ENCODE measurements at places on chromosomes 7 and 10.
A peak's percentile ranks its signal among the peaks of the same experiment; 100 is the strongest.

GRCh38 chr10:59864141-59864962, 42.0 kb downstream of the CCDC6 start:
- DNase-seq = no peak

DNA sequence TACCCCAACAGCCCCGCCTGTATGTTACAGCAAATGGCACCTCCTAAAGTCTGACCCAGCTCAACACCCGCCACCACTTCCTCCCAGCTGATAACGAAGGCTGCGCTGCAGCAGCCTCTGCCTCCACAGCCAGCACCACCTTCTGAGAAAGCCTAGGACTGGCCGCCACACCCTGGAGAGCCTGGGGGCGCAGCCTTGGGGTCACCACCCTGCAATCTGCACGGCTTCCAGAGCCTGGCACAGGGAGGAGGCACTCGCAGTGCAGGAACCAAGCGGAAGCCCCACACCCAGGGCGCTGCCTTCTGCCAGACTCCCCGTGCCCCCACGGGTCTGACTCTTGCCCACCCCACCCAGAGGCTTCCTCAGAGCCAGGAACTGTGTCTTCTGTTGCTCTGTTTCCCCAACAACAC, 112.5 kb downstream of the MAD1L1 start:
- DNase-seq = no peak

DNA sequence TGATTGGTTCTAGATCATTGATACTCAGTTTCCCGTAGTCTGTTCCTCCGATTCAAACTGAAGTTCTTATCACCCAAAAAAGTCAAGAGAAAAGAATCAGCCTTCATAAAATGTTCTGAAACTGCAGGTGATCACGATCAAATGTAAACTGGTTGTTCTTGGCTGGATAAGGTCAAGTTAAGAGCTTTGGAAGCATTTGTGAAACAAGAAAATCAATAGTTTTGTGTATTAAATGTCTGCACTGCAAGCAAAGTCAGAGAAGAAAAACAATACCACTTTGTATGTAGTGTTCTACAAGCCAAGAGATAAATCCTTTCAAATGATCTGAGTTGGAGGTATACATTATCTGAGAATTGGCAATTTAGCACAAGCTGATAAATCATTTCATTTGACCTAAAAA, 710.3 kb downstream of the SORCS1 start:
- DNase-seq = no peak

- DNase-seq = no peak
Observed at GRCh38 chr10:533611-534010, 155.9 kb downstream of the DIP2C start.

DNA sequence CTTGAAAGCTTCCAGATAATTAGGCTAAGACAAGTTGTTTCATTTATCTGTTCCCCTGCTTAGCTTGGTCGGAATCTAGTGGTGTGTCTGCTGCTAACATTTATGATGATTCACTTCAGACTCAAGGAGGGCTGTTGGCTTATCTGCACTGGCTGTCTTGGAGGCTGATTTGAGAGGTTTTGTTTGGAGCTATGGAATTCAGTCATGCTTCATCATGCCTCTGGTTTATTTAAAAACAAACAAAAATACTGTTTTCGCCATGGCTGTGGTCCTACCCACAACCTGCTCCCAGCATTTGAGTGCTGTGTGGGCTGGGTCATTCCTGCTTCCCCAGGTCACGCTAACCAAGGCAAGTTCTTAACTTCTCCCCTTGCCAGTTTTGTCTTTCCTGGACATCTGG, 11.7 kb upstream of the ARPC1B start:
- no peak for DNase-seq

GRCh38 chr10:30986053-30986555, 45.6 kb downstream of the ZNF438 start:
- no peak for DNase-seq

DNA sequence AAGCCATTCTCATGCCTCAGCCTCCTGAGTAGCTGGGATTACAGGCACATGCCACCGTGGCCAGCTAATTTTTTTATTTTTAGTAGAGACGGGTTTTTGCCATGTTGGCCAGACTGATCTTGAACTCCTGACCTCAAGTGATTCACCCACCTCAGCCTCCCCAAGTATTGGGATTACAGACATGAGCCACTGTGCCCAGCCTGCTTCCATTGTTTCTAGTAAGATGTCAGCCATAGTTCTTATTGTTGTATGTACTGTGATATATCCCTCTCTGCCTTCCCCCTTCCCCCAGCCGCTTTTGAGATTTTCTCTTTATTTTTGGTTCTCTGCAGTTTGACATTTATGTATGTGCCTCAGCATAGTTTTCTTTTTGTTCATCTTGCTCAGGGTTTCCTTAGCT, 87.9 kb upstream of the KLF14 start:
- no peak for DNase-seq

DNA sequence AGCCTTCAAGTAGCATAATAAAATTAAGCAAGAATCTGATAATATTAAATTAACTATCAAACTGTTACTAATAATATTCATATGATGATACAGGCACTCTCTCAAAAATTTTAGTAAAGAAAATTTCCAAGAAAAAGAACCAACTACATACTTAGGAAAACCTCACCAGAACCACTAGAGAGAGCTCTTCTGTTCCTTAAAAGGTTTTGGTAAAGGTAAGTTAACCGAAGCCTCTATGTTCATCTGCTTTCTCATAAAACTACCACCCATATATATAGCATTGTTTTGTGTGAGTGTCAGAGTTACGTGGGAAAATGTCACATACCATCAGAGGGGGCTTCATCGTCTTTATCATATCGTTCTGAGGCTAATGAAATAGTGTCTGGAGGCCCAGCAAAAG, 20.7 kb downstream of the SKAP2 start:
- no peak for DNase-seq

DNA sequence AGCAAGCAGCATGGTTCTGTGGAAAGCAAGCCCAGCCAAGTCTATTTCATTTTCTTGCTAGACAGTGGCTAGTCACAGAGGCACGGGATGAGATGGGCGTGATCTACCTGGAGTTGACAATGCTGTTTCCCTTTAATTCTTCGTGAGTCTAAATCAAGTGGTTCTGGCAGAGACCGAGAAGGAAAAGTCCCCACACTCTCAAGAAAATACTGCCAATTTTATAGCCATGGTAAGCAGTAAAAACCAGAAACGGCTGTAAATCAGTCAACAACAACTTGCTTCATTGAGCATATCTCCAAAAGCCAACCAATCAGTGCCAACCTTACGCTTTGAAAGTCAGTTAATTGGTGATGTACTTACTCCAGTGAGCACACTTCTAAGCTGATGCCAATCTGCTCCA, 223.4 kb downstream of the SEC23IP start:
- no peak for DNase-seq

- DNase-seq = no peak
Observed at GRCh38 chr7:4037308-4037707, 644.8 kb upstream of the FOXK1 start.

DNA sequence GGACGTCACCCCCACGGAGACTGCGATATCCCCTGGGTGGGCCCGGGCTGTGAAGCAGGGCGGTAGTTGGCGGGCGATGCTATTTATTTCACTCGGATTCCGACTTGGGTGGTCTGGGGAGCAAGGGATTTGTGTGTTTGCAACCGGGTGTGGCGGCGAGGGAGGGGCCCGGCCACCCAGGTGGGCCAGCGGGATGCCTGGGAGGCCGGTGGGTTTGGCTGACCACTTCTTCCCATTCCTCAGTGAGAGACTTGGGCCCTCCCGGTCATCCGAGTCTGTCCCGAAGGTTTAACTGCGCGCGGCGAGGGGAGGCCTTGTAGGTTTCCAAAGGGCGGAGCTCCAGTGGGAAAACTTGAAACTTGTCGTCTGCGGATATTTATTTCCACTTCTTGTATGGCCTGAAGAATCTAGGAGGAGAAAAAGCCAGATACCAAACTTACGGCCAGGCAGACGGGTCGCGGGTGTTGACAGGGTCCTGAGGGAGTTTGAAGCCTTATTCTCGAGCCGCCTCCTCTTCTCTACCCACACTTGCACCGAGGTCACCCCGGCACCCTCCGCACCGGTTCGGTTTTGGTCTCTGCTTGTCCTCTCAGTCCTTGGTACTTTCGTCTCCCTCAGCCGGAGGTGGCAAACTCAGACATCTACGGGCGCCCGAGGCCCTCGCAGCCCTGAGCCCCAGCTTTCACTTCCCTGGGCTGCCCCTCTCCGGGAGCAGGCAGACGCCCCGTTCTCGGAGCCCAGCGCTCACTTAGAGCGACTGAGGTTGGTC, 17.9 kb downstream of the ZNF316 start:
- DNase-seq = no peak

DNA sequence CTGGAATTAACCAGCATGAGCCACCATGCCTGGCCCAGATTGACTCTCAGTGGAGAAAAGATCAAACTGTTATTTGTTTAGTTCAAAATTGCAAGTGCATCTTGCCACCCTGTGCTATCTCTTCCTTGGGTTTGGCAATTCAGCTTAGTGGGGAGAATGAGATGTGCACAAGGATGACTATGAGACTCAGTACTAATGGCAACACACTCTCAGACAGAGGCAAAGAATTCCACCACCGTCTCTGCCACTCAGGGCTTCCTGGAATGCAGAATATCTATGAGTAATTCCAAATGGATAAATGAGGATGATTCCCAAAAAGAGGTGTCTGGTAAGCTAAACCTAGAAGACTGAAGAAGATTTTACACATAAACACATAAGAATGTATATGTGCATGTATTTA, 525.8 kb downstream of the NRG3 start:
- no peak for DNase-seq

- DNase-seq = no peak
Observed at GRCh38 chr7:26046150-26046549, 105.8 kb upstream of the NFE2L3 start.

GRCh38 chr10:129767751-129768150, 196.3 kb downstream of the EBF3 start:
- DNase-seq = no peak

- no peak for DNase-seq
Observed at GRCh38 chr7:128938544-128939074, 882 bp downstream of the IRF5 start.

GRCh38 chr7:118312966-118313365, 88.5 kb downstream of the ANKRD7 start:
- DNase-seq = no peak

DNA sequence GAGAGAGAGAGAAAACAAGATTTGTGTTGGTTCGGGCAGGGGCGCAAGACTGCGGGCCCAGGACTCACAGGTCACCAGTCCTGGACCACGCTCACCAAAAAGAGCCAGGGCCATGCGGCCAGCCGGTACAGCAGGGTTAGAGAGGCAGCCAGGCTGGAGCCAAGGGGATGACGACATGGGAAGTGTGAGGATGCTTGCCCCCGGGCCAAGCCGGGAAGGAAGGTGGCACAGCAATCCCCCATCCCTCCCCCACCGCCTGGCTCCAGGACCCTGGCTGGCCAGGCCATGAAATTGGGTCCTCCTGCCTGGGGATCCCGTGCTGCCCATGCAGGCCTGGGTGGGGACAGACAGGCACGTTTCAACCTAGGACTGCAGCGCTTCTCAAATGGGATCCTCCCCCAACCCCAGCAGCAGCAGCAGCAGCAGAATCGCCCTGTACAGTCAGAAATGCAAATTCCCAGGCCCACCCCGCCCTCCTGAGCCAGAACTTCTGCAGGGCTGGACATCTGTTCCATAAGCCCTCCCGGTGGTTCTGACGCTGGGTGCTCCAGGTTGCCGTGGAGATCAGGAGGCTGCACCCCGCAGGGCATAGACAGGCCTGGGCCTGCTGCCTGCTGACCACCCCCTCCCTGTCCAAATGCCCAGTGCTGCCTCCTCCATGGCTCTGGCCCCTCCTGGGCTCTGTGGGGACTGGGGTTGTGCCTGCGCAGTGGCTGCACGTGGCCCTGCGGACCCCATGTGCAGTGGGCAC, 35.0 kb downstream of the YKT6 start:
- DNase-seq = no peak

GRCh38 chr7:1745018-1745532, 75.0 kb downstream of the ELFN1 start:
- DNase-seq = no peak

DNA sequence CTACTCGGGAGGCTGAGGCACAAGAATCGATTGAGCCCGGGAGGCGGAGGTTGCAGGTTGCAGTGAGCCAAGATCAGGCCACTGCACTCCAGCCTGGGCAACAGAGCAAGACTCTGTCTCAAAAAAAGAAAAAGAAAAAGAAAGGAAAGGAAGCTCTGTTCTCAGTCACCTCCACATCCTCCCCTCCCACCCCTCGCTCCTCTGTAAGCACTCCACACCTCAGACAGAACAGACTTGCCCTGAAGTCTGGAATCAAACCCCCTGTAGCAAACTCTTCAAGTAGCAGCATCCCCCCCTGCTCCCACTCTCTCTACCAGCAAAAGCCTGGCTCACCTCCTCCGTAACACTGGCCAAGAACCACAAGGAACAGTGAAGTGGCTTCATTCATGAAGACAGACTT, 66.7 kb downstream of the PARD3 start:
- DNase-seq = no peak

- no peak for DNase-seq
Observed at GRCh38 chr7:28605427-28606085, 193.2 kb downstream of the CREB5 start.

DNA sequence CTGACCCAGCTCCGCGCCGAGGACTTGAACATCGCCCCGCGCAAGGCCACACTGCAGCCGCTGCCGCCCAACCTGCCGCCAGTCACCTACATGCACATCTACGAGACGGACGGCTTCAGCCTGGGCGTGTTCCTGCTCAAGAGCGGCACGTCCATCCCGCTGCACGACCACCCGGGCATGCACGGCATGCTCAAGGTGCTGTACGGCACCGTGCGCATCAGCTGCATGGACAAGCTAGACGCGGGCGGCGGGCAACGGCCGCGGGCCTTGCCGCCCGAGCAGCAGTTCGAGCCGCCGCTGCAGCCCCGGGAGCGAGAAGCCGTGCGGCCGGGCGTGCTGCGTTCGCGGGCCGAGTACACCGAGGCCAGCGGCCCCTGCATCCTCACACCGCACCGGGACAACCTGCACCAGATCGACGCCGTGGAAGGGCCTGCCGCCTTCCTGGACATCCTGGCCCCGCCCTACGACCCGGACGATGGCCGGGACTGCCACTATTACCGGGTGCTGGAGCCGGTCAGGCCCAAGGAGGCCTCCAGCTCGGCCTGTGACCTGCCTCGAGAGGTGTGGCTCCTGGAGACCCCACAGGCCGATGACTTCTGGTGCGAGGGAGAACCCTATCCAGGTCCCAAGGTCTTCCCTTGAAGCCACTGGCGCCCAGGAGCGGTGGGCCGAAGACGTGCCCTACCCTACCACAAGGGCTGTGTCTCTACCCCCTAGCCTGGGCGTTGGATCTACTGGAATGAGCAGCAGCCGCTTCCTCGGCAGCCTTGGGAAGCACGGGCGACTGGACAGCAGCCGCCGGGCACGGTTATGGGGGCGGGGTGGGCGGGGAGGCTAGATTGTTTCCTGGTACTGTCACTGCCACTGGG, 945 bp downstream of the ADO start:
- DNase-seq = peak; percentile 89

- DNase-seq = no peak
Observed at GRCh38 chr10:132829403-132829802, 43.5 kb upstream of the NKX6-2 start.

Data from retina (tissue), 1 donor.